SJCRH30 (cell line): ENCODE measurements at places on chromosomes 7 and 10.
A peak's percentile ranks its signal among the peaks of the same experiment; 100 is the strongest.

- no peak for DNase-seq
Observed at GRCh38 chr7:100221767-100222444, 2.2 kb downstream of the PVRIG start.

DNA sequence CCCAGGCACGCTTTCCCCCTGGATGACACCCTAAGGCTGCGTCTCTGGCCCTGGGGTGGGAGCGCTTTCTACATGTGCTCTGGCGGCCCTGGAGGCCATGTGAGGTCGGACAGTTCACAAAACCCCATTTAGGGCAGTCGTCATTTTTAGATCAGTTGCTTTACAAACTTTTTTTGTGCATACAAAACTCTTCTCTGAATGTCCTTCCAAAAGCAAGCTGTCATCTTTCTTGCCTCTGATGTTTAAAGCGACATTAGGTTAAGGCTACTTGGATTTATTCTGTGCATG, 5.9 kb downstream of the MAFK start:
- no peak for DNase-seq

- no peak for DNase-seq
Observed at GRCh38 chr7:108650467-108650866, 80.8 kb downstream of the DNAJB9 start.

DNA sequence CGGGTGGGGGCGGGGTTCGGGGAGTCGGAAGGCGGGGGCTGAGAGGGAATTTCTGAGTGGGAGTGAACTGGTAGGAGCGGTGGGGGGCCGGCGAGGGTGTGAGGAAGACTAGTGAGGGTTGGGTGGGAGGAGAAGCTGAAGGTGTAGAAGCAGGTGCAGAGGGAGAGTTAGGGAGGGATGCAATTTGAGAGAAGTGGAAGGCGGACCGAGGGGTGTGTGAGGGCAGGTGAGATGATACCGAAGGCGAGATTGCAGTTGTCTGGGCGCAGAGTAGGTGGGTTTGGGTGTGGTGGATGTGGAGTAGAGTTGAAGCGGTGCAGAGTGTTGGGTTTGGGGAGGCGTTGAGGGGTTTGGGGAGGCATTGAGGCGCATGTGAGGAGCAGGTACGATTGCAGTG, 643 bp downstream of the KAT6B start:
- DNase-seq, result no peak

DNA sequence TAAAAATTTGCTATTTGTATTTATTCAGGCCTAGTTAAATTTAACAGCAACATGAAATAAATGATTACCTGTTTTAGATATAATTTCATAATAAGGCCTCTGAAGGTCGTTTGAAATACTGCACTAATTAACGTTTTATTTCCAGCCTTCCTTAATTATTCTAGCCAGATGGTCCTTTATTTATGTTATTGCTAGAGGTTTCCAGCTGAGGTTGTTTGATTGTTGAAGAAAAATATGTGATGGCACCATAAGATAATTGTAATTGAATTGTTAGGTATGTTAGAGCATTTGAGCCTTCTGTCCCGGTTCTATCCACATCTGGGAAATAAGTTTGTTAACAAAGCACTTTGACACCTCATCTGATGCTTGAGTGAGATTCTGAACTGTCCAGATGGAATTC, 556.1 kb downstream of the ATRNL1 start:
- no peak for DNase-seq

DNA sequence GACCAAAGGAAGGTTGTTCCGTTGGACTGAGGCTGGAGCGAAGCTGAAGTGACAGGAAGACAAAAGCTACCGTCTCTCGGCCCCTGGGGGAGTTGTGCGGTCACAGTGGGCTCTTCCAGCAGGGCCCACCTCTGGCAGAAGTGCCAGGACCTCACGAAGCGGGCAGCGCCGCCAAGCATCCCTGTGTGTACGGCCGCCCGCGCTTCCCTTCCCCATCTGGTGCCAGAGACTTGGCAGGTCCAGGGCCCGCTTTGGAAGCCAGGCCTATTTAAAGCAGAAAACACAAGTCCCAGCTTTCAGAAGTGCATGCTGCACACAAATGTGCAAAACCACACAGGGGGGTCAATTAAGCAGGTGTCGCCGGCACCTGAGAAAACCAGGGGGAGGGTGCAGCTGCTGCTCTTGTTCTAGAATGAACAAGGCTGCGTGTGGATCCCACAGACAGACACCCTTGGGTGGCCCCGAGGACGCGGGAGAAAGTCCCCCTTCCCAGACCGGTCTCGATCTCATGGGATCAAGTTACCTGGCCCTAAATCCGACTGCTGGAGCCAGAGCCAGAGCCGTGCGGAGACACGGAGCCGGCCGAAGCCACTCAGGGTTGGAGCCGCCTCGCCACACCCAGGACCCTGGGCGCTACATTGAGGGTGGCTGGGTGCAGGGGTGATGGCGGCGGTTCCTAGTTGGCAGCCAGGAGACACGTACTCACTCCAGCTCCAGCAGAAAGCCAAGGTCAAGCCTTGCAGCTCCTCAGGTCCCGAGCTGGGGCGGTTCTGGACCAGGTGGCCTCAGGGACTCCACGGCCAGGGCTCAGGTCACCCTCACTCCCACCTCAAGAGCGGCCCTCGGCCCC, 51.8 kb upstream of the PPP2R2D start:
- no peak for DNase-seq

DNA sequence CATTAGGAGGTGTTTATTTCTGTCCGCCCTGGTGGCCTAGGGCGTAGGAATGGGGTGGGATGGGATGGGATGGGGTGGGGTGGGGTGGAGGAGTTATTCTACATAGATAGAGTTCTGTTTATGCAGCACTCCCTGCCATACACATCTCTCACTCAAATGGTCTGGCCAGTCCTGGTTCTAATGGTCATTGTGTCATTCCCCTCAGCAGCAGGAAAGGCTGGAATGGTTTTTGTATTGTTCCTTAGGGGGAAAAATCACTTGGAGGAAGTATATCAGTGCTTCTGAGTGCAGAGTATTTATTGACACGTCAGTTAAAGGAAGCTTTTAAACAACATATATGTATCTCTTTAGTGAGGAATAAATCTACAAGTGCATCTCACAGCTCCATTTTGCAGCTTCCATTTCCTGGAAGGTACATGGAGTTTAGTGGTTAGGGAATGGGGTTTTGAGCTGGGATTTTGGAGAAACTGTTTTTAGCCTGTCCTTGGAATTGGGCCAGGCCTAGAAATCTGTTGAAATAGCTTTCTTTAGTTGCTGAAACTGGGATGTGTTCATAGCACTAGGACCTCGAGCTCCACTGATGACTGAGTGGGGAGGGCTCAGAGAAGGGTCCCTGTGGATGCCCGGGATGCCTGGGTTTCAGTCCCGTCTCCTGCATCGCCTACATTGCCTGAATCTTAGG, 8.3 kb downstream of the TSPAN14 start:
- no peak for DNase-seq

- DNase-seq, result no peak
Observed at GRCh38 chr7:98137826-98138151, 31.1 kb downstream of the LMTK2 start.

DNA sequence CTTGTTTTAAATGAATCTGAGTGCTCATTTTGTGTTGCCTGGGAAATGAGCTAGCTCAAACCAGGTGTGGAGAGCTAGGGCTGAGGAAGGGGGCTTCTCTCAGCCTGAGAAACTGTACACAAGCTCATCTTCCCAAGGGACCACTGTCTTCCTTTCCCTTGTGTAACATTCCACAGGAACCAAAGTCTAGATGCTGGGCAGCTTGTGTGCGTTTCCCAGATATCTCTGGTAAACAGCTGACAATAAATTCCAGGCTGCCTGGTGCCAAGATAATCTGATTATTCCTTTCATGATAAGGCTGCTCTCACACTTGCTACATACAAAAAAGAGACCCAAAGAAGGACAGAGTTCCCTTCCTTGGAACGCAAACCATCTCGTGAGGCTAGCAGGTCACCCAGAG, 33.1 kb upstream of the MKLN1 start:
- DNase-seq, result peak; percentile 7

GRCh38 chr7:153443032-153443701, 609.0 kb upstream of the DPP6 start:
- no peak for DNase-seq

GRCh38 chr7:30933124-30933974, 21.7 kb downstream of the AQP1 start:
- peak; percentile 21 for DNase-seq

DNA sequence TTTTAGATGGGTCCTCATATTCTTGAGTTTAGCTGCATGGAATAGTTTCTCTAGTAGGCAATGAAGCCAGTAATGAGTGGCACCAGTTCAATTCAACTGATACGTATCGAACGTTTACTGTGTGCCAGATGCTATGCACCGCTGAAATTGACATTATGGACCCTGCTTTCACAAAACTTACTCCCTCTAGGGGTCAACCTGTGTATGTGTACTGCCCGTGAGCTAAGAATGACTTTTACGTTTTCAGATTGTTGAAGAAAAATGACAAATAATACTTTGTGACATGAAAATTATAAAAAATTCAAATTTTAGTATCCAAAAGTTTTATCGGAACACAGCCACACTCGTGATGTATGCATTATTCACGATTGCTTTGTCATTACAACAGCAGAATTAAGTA, 95.5 kb downstream of the ZMYND11 start:
- peak; percentile 16 for DNase-seq

- DNase-seq, result no peak
Observed at GRCh38 chr7:135733603-135734342, 5.8 kb upstream of the SLC13A4 start.

DNA sequence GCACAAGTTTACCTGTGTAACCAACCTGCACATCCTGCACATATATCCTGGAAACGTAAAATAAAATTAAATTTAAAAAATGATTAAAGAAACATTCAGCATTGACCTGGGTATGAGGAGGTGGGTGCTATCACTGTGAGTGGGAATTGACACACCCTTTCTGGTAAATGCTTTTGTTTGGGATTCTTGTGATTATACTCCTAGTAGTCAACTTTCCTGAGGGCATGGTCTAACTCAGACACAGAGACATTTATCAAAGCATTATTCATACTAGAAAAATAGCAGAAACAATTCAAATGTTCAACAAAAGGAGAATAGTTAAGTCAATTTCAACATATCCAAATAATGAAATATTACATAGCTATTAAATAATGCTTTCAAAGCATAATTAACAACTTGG, 44.2 kb downstream of the CNNM2 start:
- no peak for DNase-seq

DNA sequence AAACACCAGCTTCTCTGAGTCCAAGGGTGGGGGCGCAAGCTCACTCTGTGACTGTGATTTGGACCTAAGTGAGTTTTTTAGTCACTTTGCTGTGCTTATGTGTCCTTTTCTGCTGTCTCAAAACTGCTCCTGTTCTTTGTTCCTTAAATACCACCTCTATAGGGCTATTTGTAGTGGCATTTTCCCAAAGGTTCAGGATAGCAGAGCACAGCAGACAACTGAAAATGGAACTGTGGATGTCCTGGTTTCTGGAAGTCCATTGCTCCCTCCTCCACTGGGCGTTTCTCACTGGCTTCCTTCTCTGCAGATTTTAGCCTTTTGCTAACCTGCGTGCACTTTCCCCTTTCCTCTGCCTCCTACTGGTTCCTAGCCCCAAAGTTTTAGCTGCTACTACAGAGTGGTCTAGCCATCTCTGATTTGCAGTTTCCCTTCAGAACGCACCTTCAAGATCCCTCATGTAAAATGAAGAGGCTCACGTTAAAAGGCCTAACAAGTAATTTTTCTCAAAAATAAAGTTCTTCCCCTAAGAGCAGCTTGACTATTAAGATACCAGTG, 25.6 kb downstream of the BLVRA start:
- no peak for DNase-seq

DNA sequence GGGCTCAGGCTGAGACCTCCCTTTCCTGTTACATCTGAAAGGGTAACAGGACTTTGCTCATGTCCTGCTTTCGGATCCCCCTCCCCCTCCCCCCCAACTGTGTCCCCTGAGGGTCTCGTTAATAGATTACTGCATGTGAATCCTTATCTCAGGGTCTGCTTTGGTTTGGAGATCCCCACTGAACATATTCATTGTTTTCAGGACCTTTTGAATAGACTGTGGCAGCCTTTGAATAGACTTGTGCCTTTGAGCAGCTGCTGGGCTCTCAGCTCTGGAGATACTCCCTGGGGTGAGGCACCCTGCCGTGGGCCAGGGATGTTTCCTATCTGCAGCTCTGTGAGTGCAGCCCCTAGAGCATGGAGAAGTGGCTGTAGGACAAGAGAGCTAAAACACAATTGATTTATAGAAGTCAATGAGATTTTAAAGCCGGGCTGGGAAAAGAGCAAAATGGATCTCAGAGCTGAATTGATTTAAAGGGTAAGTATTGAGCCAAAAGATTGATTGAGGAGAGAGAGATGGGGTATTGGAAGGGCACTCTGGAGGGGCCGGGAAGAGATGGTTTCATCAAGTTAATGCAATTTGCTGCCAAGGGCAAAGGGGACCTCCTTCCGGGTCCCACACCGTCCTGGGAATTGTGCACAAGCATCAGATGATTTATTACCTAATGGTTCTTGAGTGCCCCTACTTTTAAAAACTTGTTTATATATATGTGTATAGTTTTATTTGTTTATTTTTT, 9.9 kb downstream of the ARHGAP22 start:
- DNase-seq, result no peak

DNA sequence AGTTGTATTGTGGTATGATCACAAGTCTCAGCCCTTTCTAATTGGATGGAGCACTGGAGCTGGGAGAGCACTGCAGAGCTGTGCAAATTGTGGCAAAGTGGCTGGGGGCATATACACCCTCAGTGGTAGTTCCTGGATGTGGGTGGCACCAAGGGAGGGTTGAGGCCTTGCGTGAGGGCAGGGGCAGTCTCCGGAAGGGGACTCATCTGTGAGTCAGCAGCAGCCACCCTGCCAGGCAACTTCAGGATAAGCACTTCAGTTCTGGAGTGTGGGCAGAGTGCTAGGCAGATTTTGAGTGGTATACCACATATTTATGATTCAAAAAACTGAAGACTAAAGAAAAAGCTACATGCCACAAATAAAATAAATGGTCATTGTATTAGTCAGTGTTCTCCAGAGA, 210.5 kb downstream of the ETV1 start:
- no peak for DNase-seq

DNA sequence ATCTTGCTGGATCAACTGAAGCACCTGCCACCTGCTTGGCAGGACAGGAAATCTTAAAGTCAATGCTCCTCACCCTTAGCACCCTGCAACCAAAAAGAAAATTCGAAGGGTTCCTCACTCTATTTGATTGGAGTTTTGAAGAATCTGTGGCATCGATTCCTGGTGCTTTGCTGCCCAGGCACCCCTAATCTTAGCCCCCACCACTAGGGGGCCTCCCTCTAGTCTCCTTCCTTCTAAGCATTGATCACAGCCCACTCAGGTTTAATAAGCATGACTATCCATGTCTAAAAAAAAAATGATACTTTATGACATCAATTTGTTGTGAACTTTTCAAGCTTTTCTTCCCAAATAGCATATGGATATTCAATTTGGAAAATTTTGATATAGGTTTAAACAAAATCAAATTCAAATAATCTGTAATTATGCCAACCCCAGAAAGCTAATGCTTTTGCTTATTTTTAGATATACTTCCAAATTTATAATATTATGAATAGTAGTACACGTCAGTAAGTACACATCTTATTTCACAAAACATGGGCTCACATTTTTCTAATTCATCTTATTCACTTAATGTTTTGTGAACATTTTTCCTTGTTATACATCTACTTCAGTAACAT, 45.3 kb downstream of the NRG3 start:
- DNase-seq, result no peak

- DNase-seq, result no peak
Observed at GRCh38 chr7:471191-471865, 48.3 kb downstream of the PDGFA start.
